ENCODE measurements at places on chromosomes 7 and 10.

GRCh38 chr10:6292741-6293151 lies 90.0 kb downstream of the PFKFB3 start:
- H3K27ac ChIP-seq = no peak overlapping the region
- no peaks in the 10 kb centered on the region for H3K27me3 ChIP-seq
- no peaks in the 10 kb centered on the region for H3K36me3 ChIP-seq
- DNase-seq = no peak
- no peaks in the 10 kb centered on the region for H3K4me1 ChIP-seq

- H3K27me3 ChIP-seq = no peaks in the 10 kb centered on the region
- no peaks in the 10 kb centered on the region for H3K4me1 ChIP-seq
- H3K4me3 ChIP-seq = no peak overlapping the region
- H3K36me3 ChIP-seq = no peaks in the 10 kb centered on the region
- no peak overlapping the region for H3K27ac ChIP-seq
These were observed 79.7 kb downstream of the LRRC17 start for GRCh38 chr7:102992509-102992937.

DNA sequence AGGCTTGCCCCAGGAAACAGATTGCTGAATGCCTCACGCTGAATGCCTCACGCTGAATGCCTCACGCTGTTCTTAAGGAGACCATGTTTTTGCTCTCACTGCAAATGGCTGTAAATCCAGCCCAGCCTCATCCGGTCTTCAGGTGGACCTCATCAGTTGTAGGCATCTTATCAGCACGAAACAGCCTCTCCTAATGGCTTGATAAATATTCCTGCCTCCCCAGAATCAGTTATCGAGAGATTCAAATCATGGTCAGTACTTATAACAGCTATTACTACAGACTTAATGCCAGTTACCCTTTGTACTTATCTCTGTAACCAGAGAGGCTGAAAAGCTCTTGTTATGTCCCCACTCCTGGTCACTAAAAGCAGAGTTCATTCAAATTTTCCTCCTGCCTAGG lies 290.6 kb downstream of the FZD1 start:
- peaks cover 2% of the 10 kb centered on the region for H3K4me1 ChIP-seq
- DNase-seq = no peak
- H3K27me3 ChIP-seq = no peaks in the 10 kb centered on the region
- no peaks in the 10 kb centered on the region for H3K36me3 ChIP-seq
- no peak overlapping the region for H3K4me3 ChIP-seq

DNA sequence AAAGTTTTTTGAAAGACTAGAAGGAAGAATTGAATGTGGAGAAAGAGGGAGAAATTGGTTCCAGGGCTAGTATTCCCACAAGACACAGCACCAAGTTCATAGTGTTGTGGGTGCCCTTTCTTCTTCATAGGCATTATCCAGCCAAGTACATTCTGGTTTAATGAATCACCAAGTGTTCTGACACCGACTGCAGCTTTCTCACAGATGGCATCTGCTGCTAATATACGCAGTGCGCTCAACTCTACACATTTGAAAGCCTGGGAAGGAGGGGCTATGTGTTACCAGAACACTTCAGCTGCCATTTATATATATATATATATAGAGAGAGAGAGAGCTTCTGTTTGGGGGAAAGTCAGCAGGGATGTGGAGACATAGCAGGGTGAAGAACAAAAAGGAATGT lies 1168.4 kb downstream of the GATA3 start:
- no peaks in the 10 kb centered on the region for H3K4me1 ChIP-seq
- H3K27ac ChIP-seq = no peak overlapping the region
- H3K36me3 ChIP-seq = no peaks in the 10 kb centered on the region

Data from lung (tissue), 17 donors.